RPMI8226 (cell line): ENCODE measurements at places on chromosomes 11 and 22.
A peak's percentile ranks its signal among the peaks of the same experiment; 100 is the strongest.

DNA sequence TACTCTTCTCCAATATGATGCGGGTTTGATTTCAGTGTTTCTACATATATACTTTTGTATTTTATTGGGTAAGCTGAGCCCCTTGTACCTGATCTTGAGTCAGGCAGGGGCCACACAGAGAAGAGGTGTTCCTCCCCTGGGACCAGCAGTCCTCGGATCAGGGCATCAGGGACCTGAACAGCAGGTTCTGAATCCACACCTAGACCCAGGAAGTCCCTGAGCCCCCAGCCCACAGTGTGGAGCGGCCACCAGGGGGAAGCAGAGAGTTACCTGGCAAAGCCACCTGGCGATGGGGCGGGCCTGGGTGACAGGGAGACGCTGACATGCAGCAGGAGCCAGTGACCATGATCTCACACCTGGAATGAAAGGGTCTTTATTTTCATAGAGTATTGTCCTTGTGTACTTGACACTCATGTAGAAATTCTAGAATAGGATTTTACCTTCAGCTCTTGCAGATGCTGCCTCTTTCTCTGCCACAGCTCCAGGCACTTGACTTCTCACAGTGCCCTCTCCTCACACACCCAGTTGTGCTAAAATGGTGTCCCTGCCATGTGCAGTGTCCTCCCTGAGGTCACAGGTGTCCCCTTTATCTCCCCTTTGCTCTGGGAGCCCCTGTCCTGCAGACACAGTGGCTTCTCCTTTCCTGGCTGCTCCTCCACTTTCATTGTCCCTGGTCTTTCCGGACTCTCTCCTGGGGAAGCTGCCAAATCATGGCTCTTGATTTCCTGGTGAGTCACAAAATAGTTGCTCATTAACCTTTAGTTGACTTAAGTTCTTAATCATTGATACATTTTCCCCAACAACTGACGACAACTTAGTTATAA is 48.5 kb downstream of the GGTLC2 start:
- DNase-seq, result peak; percentile 66

DNA sequence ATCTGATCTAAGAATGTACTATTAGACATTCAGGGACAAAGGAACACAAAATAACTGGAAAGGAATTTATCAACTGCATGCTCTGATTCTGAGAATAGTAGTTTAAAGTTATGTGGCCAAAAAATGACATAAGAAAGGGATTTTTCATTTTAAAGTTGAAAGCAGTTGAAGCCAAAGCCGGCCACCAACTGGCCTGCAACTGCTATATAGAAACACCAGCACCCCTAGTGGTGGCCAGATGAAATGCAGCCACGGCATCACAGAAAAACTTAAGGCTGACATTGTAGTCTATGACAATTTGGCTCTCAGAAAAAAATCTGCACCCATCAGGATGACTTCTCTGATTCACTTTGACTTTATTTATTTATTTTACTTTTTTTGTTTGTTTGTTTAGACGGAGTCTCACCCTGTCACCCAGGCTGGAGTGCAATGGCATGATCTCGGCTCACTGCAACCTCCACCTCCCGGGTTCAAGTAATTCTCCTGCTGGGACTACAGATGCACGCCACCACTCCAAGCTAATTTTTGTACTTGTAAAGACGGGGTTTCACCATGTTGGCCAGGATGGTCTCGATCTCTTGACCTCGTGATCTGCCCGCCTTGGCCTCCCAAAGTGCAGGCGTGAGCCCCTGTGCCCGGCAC is 59.2 kb downstream of the SLC35F2 start:
- DNase-seq, result peak; percentile 81

GRCh38 chr11:16769386-16769785 is 30.9 kb downstream of the C11orf58 start:
- no peak for DNase-seq

DNA sequence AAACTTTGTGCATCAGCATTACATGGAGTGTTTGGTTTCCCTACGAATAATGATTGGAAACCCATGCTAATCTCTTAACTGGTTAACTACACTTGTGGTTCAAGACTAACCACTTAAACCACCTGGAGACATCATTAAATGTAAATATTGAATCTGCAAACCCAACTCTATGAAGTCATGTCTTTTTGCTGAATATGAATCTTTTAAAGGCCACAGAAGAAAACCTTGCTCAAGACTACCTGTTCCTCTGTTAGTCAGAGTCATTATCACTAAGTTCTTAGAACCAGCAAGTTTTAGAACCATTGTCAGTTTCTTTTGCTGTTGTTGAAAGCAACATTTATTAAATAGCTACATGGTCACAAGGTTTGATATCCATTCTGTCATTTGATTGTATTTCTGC is 70.7 kb downstream of the SIK2 start:
- DNase-seq, result no peak

DNA sequence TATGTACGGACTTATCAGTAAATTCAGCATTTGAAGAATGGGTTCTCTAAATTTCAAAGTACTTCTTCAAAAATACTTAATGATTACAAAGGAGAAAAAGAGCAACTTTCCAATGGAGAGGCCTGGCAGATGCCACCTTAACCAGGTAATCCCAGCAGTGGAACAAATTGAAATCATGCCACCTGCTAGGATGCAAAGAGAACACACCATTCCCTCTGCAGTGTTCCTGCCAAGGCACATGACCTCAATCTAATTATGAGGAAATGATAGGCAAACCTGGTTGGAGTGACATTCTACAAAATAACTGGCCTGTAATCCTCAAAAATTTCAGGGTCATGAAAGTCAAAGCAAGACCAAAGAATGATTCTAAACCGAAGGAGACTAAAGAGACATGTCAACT is 21.5 kb downstream of the TNRC6B start:
- DNase-seq, result no peak

DNA sequence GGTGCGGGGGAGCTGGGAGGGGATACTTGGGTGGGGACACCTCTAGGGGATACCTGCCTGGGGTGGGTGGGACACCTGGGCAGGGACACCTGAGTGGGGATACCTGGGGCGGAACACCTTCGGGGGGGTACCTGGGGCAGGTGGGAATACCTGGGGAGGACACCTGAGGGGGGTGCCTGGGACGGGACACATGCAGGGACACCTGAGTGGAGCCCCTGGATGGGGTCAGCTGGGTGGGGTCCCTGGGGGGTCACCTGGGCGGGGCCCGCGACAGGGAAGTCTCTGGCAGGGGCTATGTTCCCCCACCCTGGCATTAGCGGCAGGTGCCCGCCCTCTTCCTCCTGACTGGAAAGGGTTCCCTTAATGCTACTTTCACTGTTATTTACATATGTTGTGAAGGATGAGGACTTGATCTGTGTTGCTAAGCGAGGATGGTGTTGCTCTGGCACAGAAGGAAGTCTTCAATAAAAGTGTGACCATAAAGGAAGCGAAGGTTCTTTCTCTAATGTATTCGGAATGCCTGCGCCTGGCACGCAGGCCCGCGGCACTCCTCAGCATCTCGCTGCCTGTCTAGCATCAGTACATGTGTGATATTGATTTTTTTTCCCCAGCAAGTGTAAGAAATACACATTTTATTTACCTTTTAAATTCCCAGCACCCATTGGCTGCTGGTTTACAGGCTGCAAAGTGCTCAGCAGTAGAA is 801.7 kb downstream of the BRD1 start:
- no peak for DNase-seq

GRCh38 chr11:24124876-24125275 is 372.0 kb upstream of the LUZP2 start:
- no peak for DNase-seq

DNA sequence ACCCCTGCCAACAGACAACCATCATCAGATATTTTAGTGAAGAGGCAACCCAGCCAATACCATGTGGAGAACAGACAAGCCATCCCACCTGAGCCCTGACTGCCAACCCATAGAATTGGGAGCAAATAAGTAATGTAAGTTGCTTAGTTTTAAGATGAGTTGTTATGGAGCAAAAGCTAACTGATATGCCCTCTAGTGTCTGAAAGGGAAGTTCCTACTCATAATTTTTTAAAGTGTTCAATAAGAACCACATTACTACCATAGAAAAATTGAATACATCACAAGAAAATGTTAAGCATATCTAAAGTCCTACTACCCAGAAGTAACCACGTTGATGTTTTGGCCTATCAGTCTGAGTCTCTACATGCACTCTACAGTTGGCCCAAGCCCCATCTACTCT is 50.8 kb upstream of the SLC36A4 start:
- no peak for DNase-seq

DNA sequence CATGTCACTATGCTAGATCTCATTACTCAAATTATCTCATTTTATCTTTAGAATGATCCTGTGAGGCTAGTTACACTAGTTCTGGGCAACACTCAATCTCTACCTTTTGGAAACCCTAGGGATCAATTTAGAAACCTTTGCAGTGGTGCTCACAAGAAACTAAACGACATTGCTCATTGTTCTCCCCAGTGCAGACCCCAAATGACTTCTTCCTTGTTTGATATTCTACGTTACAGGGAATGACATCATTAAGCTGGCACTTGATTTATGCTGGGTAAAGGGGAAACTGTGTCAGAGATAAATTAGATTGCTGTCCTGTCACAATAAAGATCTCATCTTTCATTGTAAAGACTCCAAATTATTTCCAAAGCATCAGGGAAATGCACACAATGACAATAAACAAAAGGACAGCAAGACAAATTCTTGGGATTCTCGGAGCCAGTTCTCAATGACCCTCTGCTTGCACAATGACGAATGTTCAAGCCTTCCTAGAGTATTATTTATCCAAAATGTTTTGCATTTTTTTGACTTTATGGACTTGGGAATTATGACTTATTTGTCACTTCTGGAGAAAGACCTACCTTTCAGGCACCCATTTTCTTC is 1121.8 kb upstream of the TENM4 start:
- DNase-seq, result no peak

GRCh38 chr11:19889531-19889930 is 176.9 kb downstream of the NAV2 start:
- DNase-seq, result no peak

DNA sequence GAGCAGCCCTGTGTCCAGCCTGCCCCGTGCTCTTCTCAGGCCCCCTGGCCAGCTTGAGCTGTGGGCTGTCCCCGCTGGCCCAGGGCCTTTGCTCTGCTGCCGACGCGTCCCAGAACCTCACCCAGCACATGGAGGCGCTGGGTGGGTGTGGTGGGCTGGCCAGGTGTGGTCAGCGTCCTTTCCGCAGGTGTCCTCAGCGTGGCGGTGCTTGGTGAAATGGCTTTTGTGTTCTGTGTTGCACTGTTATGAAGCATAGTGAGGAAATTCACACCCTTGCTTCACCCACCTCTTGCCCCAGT is 37.4 kb downstream of the GRAMD4 start:
- DNase-seq, result no peak

GRCh38 chr11:3056296-3057068 is 741 bp downstream of the CARS1 start:
- peak; percentile 55 for DNase-seq

GRCh38 chr22:17172029-17172833 is 13.2 kb upstream of the HDHD5 start:
- no peak for DNase-seq

GRCh38 chr11:118646393-118646792 is 33.1 kb downstream of the TREH start:
- DNase-seq, result no peak

DNA sequence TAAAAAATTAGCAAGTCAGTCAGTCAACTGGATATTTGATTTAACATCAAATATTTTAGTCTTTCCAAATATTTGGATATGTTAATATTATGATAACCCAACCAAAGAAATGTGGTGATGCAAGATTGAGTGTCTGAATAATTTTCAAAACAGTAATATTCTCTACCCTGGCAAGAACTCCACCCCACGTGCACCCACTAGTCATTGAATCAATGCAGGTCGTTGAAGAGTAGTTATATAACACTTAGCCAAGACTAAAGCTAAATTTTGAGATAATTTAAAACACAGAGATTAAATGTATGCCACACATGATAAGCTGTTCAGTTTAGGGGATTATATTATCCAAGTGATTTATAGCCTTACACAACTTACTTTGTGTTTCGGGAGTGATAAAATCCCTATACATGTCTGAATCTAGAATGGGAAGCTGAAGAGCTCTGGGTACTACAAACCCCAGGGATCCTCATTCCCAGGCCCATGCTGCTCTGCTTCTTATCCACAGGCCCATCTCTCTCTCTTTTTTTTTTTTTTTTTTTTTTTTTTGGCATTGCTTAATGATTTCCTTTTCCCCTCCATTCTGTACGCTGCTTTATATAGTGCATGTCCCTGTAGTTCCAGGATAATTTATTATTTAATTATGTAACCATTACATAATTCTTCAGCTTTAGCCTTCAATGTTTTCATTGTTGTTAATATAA is 392.9 kb downstream of the NTM start:
- DNase-seq, result no peak

- DNase-seq, result no peak
Observed at GRCh38 chr11:24515632-24516031, 18.8 kb downstream of the LUZP2 start.

DNA sequence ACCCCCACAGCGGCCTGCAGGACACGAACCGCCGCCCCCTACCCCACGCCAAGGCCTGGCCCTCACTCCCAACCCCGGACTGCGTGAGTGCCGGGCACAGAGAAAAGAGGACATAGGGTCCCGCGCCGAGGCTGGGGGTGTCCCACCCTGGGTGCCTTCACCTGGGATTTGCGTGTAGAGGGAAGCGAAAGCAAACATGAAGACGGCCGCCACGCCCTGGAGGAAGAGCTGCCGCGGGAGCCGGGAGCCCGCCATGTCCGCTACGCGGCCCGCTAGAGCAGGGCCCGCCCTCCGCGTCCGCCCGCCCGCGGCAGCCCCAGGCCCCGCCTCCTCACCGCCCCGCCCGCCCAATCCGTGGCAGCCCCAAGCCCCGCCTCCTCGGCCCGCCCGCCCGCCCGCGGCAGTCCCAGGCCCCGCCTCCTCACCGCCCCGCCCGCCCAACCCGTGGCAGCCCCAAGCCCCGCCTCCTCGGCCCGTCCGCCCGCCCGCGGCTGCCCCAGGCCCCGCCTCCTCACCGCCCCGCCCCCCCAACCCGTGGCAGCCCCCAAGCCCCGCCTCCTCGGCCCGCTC is at the start of gene LMF2:
Gene LMF2, minus strand, starts transcription at position 282 of the 570 bp plus-strand sequence. Its CDS starts 27 bp downstream, at position 255.
- DNase-seq, result no peak

GRCh38 chr22:29870574-29870973 is 12.4 kb upstream of the MTMR3 start:
- DNase-seq, result no peak

GRCh38 chr11:111954154-111954553 is 17.0 kb downstream of the DIXDC1 start:
- DNase-seq, result no peak

GRCh38 chr11:10909141-10909883 is 51.5 kb upstream of the ZBED5 start:
- DNase-seq, result no peak

- DNase-seq, result no peak
Observed at GRCh38 chr22:17429516-17429915, 60.3 kb downstream of the CECR2 start.

DNA sequence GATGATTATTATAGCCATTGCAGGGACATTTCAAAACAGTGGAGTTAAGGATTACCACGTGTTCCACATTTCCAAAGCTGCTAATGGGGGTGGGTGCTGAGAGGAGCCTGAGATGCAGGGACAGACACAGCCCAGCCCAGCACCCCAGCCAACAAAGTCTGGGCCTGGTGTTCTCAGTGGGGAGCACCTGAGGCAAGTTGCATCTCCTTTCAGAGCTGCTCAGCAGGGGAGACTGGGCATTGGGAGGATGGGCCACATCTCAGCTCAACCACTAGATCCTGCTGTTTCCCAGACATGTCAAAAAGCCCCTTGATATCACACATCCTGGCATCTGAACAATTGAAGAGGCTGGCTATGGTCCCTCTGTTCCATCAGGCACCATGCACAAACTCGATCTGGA is 458.0 kb upstream of the KIRREL3 start:
- DNase-seq, result no peak
